ENCODE measurements at places on chromosomes 2 and 18.

GRCh38 chr18:61531182-61531581, 198.0 kb downstream of the CDH20 start:
- DNase-seq: no peak

GRCh38 chr2:42566837-42567321, 1.6 kb upstream of the MTA3 start:
- DNase-seq: no peak

- no peak for DNase-seq
Measured at GRCh38 chr2:112540906-112541305, 1.4 kb upstream of the POLR1B start.

DNA sequence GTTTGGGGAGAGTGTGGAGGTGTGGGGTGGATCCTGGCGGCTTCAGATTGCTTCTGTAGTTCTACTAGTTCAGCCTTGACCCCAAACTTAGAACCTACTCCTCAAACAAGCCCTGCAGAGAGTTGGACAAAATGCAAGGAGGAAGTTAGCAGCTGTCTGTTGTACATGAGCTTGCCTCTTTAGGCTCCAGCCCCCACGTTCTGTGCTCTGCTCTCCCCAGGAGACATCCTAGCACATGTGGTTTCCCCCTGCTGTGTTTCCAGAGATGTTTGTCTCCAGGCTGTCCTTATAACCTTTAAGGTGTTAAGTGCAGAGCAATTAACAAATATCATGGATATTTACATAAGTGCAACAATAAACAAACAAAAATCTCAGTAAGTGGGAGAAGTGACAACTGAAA, 111.1 kb downstream of the ACOXL start:
- no peak for DNase-seq

DNA sequence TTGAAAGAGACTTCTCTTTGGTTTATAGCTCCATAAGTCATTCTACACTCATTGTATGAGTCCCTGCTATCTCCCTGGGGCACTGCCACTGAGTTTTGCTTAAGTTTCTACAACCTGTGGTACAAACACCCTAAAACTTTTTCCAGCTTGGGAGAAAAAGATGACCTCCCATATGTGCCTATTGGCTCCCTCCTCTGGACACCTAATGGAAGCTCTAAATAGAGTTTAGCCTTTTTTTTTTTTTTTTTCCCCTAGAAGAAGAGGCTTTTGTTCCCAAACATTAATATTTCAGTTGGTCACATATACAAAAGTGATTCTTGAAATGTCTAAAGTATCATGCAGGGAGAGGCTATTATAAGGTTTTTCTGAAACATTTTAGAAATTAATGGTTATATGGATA, 547.2 kb upstream of the TMEFF2 start:
- DNase-seq: no peak

DNA sequence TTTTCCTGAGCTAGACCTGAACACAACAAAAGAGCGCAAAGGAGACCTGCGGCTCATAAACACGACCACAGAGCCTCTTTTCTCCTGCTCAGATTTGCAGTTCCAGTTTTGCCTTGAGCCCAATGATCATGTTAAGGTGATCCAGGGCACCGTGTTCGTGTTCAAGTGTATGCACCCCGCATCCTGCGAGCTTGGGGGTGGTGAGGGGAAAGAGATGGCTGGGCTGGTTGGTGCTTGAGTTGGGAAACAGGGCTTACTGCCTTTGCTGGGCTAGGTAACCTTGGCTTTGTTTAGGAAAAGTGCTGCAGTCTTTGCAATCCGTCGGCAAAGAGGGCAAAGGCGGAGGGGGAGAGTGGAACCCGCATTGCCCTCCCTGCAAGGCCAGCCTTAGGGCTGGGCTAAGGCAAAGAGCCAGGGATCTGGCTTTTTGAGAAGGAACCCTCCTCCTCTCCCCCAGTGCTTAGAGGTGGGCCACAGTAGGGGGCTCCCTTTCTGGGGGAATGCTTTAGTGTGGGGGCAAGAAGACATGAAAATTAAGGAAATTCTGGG, 1.3 kb downstream of the HOXD10 start:
- DNase-seq: no peak

DNA sequence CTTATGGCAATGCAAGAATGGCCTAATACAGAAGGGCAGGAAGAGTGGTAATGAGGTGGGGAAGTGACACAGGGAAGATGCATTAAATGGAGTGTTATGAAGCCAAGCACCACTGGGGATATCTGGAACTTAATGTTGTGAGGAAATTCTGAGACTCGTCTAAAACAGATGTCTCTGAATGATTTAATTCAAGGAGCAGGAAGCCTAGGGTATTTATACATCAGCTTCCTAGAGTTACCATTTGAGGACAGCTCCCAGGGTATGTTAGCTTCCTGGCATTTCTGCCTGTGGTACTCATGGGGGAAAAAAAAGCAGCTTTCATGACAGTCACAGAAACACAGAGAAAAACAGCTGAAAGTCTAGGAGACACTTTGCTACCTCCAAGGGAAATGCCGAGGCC, 989.5 kb downstream of the CBLN2 start:
- DNase-seq: no peak

GRCh38 chr18:25517881-25518715, 166.1 kb upstream of the ZNF521 start:
- DNase-seq: no peak

GRCh38 chr2:214203214-214203613, 207.6 kb upstream of the VWC2L start:
- DNase-seq: no peak

DNA sequence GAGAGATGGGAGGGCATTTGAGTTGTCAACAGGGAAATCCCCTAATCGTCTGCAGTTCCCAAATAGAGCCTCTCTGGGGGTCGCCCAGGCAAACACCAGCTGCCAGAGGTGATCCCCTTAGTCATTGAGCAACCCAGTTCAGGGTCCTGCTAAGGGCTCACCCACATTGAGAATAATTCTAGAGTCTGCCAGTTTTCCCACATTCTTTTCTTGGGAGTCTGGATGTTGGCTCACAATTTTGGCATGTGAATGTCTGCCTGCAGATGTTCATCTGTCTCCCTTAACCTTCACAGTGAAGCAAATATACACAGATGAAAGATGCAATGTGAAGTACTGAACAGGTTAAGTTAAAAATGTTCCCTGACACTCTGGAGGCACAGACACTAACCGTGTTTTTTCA, 11.4 kb upstream of the SMIM21 start:
- DNase-seq: no peak

DNA sequence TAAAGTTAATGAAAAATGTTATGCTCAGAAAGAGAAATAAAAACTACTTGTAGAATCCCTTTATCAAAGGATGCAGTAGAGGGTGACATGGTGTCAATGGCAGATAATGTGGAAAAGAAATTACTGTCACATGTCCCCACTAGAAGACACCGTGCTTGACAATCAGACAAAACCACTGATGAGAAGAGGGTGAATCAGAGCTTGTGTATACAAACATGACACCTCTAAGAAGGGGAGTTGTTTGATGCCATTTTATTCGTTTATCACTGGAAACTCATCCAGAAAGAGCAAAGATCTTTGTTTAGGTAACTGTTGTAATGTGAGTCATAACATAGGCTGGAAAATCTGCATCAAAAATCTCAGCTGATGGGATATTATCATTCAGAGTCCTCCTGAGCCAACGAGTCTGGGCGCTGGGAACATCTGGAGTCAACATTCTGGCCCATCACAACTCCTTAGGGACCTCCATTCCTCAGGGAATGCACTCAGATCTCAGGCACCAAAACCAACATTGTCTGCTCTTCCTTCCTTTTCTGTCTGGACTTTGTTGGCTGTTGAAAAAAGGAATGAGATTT, 49.5 kb upstream of the RAB12 start:
- no peak for DNase-seq

GRCh38 chr2:212644195-212644837, 105.7 kb upstream of the ERBB4 start:
- DNase-seq: no peak

- no peak for DNase-seq
Measured at GRCh38 chr2:209331291-209331844, 92.5 kb upstream of the MAP2 start.

DNA sequence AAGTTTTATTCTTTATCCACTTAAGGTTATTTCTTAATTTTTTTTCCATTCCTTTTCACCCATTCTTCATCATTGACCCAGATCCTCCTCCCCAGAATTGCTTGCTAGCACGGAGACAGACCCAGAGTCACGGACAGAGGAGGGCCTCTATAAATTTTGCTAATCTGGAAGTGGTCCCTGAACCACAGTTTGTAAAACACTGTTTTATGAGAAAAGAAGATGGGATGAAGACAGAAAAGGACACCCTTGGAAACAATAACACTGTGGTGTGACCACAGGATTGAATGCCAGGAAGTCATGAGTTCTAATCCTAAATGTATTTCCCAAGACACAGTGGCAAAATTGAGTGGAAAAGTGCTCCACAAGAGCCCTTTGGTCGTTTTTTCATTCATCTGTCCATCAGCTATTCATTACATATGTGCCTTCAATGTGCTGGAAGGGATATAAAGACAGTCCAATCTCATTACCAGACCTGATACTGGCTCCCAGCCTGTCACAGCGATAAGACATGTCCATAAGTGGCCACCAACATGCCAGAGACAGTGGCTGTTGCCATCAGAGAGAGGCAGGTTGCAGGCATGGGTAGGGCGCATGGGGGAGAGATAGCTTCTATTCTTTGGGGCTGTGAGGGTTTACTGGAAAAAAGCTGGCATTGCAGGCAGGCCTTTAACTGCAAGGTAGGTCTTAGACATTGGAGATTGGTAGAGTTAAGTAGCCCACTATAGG, 175.2 kb upstream of the ALPP start:
- no peak for DNase-seq

- no peak for DNase-seq
Measured at GRCh38 chr2:11368059-11368572, 23.7 kb upstream of the ROCK2 start.

Measured in T1000 (cell line).